ENCODE measurements at places on chromosomes 7 and 10.

GRCh38 chr7:115145512-115145911, 223.6 kb downstream of the MDFIC start:
- no peak for DNase-seq

GRCh38 chr10:51023636-51024035, 50.7 kb upstream of the PRKG1 start:
- DNase-seq, result no peak

GRCh38 chr7:87600130-87601124, at the start of gene ABCB1:
Gene ABCB1, minus strand, starts transcription at chr7:87600884. Its CDS starts 700 bp downstream, at chr7:87600184.
- no peak for DNase-seq

GRCh38 chr7:36303202-36304098, 86.2 kb upstream of the ANLN start:
- DNase-seq, result no peak

DNA sequence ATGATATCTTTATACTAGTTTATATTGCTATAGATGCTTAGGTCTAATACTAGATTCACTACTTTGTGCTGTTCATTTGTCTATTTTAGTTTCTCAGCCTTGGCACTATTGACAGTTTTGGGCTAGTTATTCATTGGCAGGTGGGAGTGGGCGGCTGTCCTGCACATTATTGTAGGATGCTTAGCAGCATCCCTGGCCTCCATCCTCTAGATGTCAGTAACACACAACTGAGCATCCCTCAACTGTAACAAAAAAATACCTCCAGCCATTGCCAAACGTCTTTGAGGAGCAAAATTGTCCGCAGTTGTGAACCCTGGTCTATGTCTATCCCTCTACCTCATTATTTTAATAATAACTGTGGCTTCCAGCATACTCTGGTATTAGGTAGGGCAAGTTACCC, 34.4 kb upstream of the PNLIP start:
- DNase-seq, result no peak

GRCh38 chr7:108037741-108038140, 34.8 kb upstream of the LAMB1 start:
- DNase-seq, result no peak

DNA sequence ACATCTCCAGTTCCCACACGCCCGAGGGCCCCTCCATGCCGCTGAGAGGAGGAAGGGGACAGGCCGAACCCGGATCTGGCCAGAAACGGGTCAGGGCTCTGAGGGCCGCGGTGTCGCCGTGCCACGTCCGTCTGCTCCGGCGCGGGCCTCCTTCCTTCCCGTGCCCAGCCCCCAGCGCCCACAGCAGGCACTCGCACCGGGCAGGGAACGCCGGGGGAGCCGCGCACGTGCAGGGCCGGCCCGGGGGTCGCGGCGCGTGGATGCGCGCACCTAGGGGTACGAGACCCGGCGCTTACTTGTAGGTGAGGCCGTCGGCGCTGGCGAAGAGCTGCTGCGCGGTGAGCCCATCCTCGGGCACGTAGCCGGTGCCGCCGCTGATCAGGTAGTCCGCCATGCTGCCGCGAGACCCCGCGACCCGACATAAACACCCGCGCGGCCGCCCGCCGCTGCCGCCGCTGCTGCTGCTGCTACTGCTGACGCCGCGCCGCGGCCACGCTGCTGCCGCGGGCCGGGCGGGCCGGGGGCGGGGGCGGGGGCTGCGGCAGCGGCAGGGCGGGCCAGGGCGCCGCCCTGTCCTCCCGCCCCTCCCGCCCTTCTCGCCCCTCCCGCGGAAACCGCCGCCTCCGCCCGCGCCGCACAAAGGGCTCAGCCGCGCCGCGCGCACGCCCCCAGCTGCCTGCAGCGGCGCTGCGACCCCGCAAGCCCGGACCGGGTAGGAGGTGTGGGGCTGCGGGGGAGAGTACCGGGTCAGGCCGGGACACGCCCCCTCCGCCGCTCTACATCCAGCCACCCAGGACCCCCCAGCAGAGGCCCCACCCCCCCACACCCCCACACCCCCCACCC, 4.1 kb downstream of the IMPDH1 start:
- DNase-seq, result no peak

DNA sequence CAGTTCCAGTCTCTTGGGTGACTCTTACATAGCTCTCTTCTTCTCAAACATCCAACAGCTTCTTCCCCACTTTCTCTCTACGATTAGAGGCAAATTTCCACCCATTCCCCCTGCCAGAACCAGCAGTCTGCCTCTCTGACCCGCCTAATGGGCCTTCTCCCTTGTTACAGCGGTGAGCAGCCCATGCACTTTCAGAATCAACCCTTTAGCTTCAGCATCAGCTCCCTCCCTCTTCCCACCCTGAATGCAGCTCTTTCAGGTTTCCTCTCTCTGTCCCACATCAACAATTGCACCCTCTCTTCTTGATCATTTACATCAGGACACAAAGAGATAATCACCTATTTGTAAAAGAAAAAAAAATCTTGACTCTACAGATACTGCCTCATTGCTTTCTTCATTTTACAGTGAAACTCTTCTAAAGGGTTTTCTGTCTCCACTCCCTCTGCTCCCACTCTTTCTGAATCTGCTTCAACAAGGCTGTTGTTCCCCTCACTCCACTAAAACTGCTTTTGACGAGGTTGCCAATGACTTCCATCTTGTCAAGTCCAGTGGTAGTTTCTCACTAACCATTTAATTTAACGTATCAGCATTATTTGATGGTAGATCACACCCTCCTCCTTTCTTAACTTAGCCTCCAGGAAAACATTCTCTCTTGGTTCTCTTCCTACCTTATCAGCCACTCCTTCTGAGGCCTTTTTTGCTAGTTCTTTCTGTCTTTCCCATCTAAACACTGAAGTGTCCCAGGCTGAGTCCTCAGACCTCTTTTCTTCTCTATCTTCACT, 106.6 kb downstream of the NPY start:
- no peak for DNase-seq

GRCh38 chr10:1119027-1119426, 62.8 kb downstream of the WDR37 start:
- no peak for DNase-seq
